Stimulated activated CD4-positive, alpha-beta T cell treated with anti-CD3 and anti-CD28 coated beads, Interleukin-2, amount 100 ng/mL, for 4 hours (primary cell): ENCODE measurements at places on chromosomes 1 and 21.

GRCh38 chr1:20166051-20166450 lies 19.8 kb upstream of the UBXN10 start:
- DNase-seq, result no peak

- DNase-seq, result no peak
Observed at GRCh38 chr1:222994511-222995235, 148.4 kb downstream of the TLR5 start.

DNA sequence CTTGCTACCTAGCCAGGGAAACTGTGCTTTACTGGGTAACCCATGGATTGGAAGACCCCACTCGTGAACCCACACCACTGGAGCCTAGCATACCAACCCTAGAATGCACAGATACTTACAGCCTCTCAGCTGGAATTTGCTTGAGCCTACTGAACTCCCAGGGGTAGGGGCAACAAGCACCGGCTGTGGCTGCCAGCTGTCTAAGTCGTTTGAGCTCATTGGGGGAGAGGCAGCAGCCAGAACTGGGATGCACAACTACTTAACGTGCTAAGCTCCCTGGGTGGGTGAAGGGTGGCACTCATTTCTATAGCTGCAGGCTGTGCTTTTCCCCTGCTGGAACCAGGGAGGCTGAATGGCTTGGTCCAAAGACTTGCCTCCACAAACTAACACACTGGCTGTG lies 212.4 kb downstream of the ZNF648 start:
- DNase-seq, result no peak

GRCh38 chr1:31778763-31779488 lies 14.8 kb upstream of the ADGRB2 start:
- DNase-seq, result no peak

GRCh38 chr1:3443807-3444206 lies 10.7 kb upstream of the ARHGEF16 start:
- DNase-seq, result no peak
